ENCODE measurements at places on chromosomes 2 and 18. TPM values are rescaled to one million over a fixed set of nuclear protein-coding genes. Genes with fewer than 3 reads are reported as not detected.

The SGO2 gene
- polyA plus RNA-seq, result 2.2 TPM

The CD207 gene
- polyA plus RNA-seq, result 0.10 TPM

The LHCGR gene
- polyA plus RNA-seq, result 4.3 TPM

The GALR1 gene
- 1.2 TPM for polyA plus RNA-seq

The LYPD1 gene
- polyA plus RNA-seq, result 3.0 TPM

The EHD3 gene
- 4.6 TPM for polyA plus RNA-seq

The STK36 gene
- 109 TPM for polyA plus RNA-seq

The PLEK gene
- 5.2 TPM for polyA plus RNA-seq

The MSGN1 gene
- not detected for polyA plus RNA-seq

The CHRND gene
- polyA plus RNA-seq, result not detected

The AQP12B gene
- polyA plus RNA-seq, result not detected

The PROC gene
- not detected for polyA plus RNA-seq

The IL36A gene
- polyA plus RNA-seq, result not detected

The CFAP65 gene
- 0.16 TPM for polyA plus RNA-seq

The AOX1 gene
- polyA plus RNA-seq, result 101 TPM

The PHLPP1 gene
- polyA plus RNA-seq, result 13.8 TPM

The IL1F10 gene
- polyA plus RNA-seq, result not detected

The CMPK2 gene
- polyA plus RNA-seq, result 2.4 TPM

The PRSS56 gene
- not detected for polyA plus RNA-seq

The ATP8B1 gene
- 4.3 TPM for polyA plus RNA-seq

The TUBA3E gene
- not detected for polyA plus RNA-seq

The KCNIP3 gene
- polyA plus RNA-seq, result 3.2 TPM

The TCF4 gene
- 40.0 TPM for polyA plus RNA-seq

The CNTNAP5 gene
- polyA plus RNA-seq, result 0.95 TPM

The E2F6 gene
- 16.6 TPM for polyA plus RNA-seq

The ZSWIM2 gene
- not detected for polyA plus RNA-seq

The LBX2 gene
- polyA plus RNA-seq, result 0.72 TPM

The LRRC30 gene
- polyA plus RNA-seq, result not detected

The MDH1 gene
- polyA plus RNA-seq, result 414 TPM
